ENCODE measurements at places on chromosomes 12 and 14. TPM values are rescaled to one million over a fixed set of nuclear protein-coding genes. Genes with fewer than 3 reads are reported as not detected.
A peak's percentile ranks its signal among the peaks of the same experiment; 100 is the strongest.

- no peak overlapping the region for H3K27ac ChIP-seq
- no peak for DNase-seq
- no peak overlapping the region for H3K4me3 ChIP-seq
- H3K4me1 ChIP-seq, result no peaks in the 10 kb centered on the region
- no peaks in the 10 kb centered on the region for H3K36me3 ChIP-seq
Observed at GRCh38 chr12:100651694-100652093, 78.2 kb downstream of the GAS2L3 start.

DNA sequence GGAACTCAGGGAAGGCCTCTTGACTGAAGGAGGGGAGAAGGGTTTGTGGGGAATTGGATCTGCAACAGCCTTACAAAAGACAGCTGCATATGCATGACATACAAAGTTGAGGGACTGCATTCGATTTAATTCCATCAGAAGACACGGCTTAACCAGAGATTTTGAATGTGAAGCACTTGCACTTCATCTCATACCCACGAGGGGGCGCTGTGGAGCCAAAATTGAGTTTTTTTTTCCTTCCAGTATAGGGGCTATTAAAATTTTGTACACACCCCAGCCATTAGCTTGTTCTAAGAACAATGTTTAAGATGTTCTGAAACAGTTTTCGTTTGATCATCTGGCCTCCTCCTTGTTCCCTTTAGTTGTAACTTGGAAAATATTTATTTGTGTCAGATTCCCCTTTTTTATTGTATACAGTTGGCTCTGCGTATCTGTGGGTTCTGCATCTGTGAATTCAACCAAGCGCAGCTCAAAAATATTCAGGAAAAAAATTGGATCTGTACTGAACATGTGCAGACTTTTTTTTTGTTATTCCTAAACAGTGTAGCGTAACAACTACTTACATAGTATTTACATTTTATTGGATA is 1.6 kb downstream of the SUDS3 start:
- DNase-seq, result peak; percentile 66
- H3K27me3 ChIP-seq, result no peaks in the 10 kb centered on the region
- no peaks in the 10 kb centered on the region for H3K36me3 ChIP-seq
- peak overlapping the region; percentile 87 for H3K27ac ChIP-seq
- peak overlapping the region; percentile 84 for H3K4me3 ChIP-seq
- peaks cover 23% of the 10 kb centered on the region for H3K4me1 ChIP-seq

The GALNT6 gene
- 19.0 TPM for total RNA-seq

The CAPZA3 gene
- not detected for total RNA-seq

- H3K27ac ChIP-seq, result no peak overlapping the region
- H3K27me3 ChIP-seq, result peaks cover 4% of the 10 kb centered on the region
- no peaks in the 10 kb centered on the region for H3K36me3 ChIP-seq
- H3K4me3 ChIP-seq, result no peak overlapping the region
Observed at GRCh38 chr14:96783915-96784224, 13.3 kb upstream of the VRK1 start.

The GRIP1 gene
- 2.2 TPM for total RNA-seq

- no peaks in the 10 kb centered on the region for H3K36me3 ChIP-seq
- peaks cover 36% of the 10 kb centered on the region for H3K4me1 ChIP-seq
- no peak overlapping the region for H3K4me3 ChIP-seq
- no peak for DNase-seq
Observed at GRCh38 chr12:96140174-96140573, 54.0 kb upstream of the ELK3 start.

The AMN gene
- total RNA-seq, result 0.72 TPM

The KCNJ8 gene
- total RNA-seq, result not detected
